ENCODE measurements at places on chromosomes 3 and 15. TPM values are rescaled to one million over a fixed set of nuclear protein-coding genes. Genes with fewer than 3 reads are reported as not detected.

DNA sequence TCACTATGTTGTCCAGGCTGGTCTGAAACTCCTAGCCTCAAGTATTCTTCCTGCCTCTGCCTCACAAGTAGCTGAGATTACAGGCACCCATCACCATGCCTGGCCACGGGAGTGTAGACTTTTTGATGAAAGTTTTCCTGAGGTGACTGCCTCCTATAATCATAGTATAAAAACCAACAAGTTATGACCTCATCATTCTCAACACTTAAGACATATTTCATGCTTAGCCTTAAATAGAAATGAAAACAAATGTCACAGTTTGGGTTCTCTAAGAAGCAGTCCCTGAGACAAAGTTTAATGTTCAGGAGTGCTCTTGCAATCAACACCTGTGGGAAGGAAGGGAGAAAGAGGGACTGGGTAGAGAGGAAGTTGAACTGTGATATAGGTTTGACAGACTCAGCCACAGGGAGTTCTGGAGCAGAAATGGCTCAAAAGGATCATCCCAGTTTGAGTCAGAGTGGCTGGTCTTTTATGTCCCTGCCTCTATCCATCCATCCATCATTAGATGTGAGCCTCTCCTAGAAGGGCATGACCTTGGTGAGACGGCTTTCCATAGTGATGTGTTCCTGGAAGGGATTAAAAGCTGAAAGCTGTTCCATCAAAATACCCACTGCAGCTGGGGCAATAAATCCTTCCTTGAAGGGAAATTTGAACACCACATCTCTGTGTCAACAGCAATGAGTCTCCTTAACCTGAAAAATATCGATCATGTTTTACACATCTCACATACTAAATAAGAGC, 16.2 kb upstream of the ABHD5 start:
- DNase-seq = no peak

GRCh38 chr3:23079976-23080375, 123.2 kb upstream of the UBE2E2 start:
- no peak for DNase-seq

DNA sequence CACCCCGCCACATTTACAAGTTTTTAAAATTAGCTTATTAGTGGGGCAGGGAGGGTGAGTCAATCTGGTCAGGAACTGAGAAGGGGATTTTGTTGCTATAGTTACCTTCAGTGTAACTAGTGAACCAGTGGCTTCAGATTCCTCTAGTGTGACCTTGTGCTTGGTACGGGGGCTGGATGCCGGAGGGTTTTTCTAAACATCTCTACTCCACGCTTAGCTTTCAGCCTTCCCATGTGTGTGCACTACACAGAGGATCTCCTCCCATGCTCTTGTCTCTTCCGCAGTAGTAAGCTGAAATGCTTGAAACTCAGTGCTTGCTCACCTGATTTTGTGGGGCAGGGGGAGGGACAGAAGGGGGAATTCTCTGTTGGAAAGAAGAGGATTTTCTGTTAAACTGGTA, 67.9 kb upstream of the AKAP13 start:
- no peak for DNase-seq

DNA sequence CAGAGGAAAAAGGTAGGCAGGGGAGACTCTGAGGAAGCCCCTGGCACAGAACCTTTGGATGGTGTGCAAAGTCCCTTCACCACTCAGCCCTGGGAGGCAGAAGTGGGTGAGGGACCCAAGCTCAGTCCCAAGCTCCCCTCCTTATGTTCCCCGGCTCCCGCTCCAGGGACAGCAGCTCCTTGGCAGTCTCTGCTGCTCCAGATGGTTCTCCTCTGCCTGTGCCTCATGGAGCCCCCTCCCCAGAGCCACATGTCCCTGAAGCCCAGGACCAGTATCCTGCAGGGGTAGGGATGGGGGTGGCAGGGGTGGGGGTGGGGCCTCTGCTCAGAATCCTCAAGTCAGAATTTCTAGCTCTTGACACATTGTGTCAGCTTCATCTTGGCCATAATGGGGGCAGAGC, 8.0 kb upstream of the CAMKV start:
- no peak for DNase-seq

GRCh38 chr3:64023861-64024223, 548 bp upstream of the PSMD6 start:
- no peak for DNase-seq

DNA sequence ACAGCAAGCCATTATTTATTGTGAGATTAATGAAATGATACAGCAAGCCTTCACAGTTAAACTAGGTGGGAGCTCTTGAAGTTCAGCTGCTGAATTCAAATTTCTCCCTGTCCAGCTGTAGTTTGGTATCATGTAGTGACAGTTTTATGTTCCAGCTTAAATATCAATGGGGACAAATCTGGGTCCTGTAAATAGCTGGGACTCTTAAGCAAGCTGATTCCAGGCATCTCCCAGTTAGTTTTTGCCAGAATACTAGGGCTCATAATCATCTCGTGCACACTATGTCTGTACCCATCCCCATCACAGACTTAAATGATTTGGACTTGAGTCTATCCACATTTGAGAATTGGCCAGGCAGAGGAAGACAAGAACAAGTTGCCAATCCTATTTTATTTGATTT, 27.9 kb upstream of the NIT2 start:
- DNase-seq = no peak

GRCh38 chr3:43884581-43884980, 193.8 kb downstream of the ABHD5 start:
- DNase-seq = no peak

The C3orf18 gene
- total RNA-seq = 7.8 TPM

- DNase-seq = peak; percentile 18
Observed at GRCh38 chr15:34855893-34856292, 60.5 kb upstream of the ACTC1 start.

DNA sequence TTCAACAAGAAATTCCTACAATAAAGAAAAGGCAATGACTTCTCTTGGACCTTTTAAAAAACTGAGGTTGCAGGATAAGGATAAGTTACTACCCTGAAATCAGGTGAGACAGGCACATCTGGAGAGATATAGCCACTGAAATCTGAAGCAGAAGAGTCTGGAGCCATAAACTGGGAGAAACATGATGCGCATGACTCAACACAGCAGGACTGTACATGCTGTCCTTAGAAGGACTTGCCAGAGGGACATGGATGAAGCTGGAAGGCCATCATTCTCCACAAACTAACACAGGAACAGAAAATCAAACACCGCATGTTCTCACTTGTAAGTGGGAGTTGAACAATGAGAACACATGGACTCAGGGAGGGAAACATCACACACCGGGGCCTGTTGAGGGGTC, 1020.2 kb downstream of the AGBL1 start:
- DNase-seq = no peak

DNA sequence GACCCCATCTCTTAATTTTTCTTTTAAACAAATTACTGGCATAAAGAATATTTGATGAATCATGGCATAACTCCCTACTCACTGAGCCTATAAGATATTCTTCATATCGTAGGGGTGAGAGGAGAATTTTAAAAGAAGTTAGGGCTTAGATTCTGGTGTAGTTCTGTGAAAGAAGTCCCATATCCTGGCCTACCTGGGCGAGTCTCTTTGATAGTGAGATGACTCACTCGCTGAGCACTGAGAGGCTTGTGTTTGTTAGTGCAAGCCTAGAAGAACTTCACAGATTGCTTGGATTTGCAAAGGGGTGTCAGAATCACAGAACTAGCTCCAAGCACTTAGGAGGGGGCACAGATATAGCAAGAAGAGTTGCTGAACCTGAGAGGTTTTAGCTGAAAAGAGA, 133.8 kb upstream of the TMC3 start:
- no peak for DNase-seq

The CFAP91 gene
- total RNA-seq = not detected

- no peak for DNase-seq
Observed at GRCh38 chr15:96353416-96353929, 23.0 kb downstream of the NR2F2 start.

The AADACL2 gene
- not detected for total RNA-seq

The ACY1 gene
- 12.3 TPM for total RNA-seq

The CCDC33 gene
- total RNA-seq = not detected

DNA sequence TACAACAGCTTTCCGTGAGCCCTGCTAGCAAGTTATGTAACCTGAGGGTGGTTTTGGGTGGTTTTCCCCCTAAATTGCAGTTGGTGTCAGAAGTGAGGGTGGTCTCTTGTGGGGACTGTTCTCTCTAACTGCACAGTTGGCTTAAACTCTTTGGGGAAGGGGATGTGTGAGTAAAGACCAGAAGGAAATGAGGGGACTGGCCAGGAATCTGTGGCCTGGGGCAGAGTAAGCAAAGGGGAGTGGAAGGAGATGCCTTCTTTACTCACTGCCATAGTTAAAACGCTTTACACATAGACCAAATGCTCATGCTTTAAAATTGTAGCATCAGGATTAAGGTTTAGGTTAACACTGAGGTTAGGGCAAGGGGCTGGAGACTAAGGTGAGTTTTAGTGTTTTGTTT, 21.2 kb upstream of the XIRP1 start:
- DNase-seq = no peak

The ZNF80 gene
- total RNA-seq = not detected

DNA sequence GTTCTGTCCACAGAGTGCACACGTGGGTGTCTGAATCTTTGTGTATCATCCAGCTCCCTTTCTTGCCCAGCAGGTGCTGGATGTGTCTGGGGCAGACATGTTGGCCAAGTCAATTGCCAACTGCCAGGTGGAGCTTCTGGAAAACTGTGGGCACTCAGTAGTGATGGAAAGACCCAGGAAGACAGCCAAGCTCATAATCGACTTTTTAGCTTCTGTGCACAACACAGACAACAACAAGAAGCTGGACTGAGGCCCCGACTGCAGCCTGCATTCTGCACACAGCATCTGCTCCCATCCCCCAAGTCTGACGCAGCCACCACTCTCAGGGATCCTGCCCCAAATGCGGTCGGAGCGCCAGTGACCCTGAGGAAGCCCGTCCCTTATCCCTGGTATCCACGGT, 12.5 kb upstream of the RPP14 start:
- no peak for DNase-seq

The ATP13A3 gene
- total RNA-seq = 361 TPM

GRCh38 chr3:57837686-57838085, 81.6 kb downstream of the SLMAP start:
- no peak for DNase-seq

The STRIT1 gene
- not detected for total RNA-seq

GRCh38 chr15:82680200-82681102, 29.2 kb downstream of the AP3B2 start:
- no peak for DNase-seq

DNA sequence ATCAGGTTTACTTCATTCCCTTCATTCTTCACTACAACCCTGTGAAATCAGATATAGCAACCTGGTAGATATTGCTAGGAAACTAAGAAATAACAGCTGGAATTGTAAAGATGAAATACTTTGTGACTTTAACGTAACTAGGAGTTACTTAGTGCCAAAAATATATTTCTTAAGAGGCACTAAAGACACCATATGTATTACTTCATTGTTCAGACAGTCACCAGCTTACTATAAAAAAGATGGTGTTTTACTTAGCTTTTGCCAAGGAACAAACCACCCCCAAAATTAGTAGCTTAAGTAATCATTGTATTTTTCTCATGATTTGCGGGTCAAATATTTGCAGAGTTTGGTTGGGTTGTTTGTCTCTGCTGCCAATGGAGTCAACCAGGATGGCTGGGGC, 62.5 kb downstream of the PROS1 start:
- no peak for DNase-seq

- DNase-seq = no peak
Observed at GRCh38 chr15:94324835-94325767, 93.7 kb downstream of the MCTP2 start.

DNA sequence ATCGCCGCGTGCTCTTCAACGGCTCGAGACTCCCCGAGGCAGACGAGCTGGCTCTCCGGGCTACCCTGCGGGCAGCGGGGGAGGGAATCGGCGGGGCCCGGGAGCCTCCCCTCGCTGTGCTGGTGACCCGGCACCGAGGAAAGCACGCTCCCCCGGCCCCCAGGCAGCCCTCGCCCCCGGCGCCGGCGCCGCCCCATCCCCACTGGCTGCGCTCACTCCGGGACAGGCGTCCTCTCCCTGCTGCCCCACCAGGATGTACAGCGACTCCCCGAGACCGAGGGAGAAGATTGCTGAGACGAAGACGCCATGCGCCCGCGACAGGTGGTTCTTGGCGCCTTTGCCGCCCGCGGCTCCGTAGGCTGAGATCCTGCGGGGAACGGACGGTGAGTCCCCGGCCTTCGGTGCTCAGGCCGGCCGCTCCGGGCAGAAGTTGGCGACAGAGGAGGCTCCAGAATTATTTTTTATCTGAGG, 1.7 kb downstream of the LTK start:
- no peak for DNase-seq

All from thoracic aorta (tissue), 2 donors.